ENCODE measurements at places on chromosomes 7 and 10.

DNA sequence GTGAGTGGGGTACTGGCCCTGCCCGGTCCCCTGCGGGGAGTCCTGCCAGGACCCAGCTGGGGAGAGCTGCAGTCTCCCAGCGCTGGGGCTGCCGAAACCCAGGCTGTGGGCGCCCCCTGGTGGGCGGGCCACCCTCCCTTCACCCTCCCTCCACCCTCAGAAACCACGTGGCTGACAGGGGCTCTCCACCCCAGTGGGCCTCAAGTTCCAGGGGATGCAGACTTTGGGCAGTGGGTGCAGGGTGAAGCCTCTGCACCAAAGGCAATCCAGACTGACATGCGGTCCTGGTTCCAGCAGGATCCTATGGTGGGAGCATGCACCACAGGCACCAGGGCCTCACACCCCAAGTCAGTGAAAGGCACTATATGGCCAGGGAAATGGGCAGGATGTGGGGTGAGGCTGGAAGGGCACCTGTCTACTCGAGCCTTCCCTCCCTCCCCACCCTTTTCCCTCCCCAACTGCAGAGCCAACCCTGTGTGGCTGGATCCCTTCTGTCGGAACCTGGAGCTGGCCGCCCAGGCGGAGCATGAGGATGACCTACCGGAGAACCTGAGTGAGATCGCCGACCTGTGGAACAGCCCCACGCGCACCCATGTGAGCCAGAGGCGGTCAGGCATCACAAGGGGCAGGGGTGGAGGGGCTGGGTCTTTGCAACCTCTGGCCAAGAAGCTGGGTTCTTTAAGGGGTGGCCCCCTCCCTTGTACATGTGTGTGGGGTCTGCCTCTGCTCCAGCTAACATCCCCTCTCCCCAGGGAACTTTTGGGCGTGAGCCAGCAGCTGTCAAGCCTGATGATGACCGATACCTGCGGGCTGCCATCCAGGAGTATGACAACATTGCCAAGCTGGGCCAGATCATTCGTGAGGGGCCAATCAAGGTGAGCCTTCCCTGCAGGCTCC is 38.8 kb downstream of the PSAP start:
- DNase-seq = peak; percentile 41

DNA sequence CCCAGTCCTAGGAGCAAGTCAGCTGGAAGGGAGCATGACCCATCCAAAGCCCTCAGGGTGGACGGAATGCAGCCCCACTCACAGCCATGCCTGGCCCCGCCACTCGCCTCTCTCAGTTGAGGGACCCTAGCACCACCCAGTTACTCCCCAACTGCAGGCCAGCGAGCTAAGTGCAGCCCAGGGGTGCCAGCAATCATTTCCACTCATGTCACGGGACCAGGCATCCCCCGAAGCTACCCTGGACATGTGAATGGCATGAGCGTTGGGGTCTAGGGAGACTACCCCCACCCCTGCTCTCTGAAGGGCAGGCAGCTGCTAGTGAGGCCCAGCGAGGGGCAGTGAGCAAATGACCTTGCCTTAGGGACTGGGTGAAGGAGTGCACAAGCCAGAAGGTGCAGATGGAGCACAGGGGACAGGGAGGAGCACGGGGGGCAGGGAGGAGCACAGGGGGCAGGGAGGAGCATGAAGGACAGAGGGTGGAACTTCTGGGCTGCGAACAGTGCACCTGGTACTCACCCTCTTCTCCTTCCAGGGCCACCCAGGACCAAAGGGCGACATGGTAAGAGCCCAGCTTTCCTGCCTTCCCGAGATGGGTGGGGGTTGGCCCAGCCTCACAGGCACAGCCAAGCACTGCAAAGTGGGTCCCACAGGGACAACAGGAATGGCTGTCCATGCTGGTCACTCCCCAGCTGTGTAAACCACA is 87.3 kb downstream of the COL13A1 start:
- DNase-seq = no peak

DNA sequence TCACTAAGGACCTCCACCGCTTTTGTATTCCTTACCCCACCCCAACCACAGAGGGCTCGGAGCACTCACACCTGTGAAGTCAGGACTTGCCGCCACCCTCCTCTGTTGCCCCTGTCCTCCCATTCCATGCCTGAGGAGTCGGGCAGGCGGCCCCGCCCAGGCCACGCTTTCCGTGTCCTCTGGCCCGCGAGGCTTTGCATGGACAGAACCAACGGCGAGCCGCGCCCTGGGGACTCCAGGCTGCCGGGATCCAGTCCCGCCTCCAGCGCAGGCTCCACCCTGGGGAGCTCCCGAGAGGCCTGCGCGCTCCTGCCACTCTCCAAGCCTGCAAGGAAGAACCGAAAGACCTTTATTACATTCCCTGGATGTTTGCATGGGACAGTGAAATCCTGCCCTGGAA is 366.4 kb upstream of the POM121L12 start:
- no peak for DNase-seq

GRCh38 chr7:152754075-152754730 is 5.3 kb upstream of the ACTR3B start:
- DNase-seq = no peak

GRCh38 chr7:17773289-17773626 is 167.0 kb downstream of the SNX13 start:
- peak; percentile 91 for DNase-seq

DNA sequence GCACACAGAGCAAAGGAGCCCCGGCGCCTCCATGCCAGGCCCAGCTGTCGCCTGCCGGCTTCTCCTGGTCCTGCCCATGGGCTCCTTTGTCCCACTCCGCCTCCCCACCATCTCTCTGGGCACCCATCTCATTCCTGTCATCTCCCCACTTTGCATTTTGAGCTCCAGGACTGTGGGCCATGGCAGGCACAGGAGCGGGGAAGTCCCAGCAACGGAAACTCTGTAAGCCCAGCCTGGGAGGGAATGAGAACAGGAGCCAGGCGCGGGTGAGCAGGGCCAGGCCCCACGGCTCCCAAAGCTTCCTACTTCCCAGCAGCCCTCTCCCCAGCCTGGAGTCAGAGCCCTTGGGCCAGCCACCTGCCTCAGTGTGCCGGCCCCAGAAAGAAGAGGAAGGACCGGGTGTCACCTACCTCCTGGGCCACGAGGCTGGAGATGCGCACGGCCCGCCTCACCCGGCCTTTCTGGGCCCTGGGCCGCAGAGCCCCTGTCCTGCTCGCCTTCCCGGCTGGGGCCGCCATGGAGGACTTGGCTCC is 23.1 kb downstream of the KCNH2 start:
- no peak for DNase-seq
